ENCODE measurements at places on chromosomes 12 and 14.

- DNase-seq: no peak
Observed at GRCh38 chr12:72300728-72301127, 28.6 kb downstream of the TRHDE start.

DNA sequence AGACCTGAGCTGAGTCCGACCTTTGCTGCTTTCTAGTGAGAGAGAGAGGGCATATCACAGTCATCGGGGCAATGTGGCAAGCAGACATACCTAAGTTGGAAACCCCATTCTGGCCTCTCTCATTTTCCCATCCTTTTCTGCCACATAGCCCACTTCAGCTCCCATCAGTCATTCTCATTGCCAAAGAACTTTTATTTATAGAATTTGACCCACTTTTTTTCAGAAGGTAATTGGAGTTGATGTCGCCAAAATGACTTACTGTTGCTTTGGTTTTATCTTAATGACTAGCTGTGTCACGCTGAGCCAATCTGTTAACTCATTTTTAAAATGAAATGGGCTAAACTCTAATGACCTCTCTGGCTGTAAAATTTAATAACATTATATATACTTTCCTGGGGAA lies 63.9 kb upstream of the RMST start:
- no peak for DNase-seq

DNA sequence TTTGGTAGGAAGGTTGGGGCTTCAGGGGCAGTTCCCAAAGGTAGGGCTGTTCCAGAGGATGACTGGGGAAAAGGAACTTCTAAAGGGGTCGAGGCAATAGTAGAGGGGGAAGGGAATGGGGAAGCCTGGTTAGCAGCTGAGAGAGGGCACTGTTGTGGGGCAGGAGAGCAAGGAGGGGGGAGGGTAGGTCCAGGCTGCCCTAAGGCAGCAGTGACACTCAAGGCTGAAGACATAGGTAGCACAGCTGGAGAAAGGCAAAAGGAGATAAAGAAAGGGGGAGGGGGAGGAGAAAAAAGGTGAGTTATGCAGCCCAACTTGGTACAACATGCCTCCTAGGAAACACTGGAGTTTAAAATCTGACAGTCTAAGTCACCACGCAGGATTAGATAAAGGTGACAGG lies 3.9 kb downstream of the NACA start:
- no peak for DNase-seq

DNA sequence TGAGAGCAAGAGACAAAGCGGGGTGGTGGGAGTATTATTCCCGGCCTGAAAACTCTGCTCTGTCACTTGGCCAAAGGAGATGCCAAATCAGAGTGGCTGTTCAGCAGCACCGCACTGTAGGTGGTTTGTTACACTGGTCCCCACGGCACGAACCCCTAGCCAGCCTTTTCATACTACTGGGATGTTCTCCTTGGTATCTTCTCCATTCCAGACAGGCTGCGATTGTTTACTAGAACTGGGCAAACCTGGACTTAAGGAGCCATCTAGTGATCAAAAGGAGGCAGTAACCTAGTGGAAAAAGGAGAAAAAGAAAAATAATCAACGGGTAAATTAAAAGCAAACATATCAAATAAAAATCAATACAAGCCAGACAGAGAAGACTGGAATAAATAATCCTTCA lies 58.9 kb upstream of the TMTC2 start:
- DNase-seq: no peak

GRCh38 chr12:45575417-45575816 lies 154.1 kb upstream of the ARID2 start:
- no peak for DNase-seq

DNA sequence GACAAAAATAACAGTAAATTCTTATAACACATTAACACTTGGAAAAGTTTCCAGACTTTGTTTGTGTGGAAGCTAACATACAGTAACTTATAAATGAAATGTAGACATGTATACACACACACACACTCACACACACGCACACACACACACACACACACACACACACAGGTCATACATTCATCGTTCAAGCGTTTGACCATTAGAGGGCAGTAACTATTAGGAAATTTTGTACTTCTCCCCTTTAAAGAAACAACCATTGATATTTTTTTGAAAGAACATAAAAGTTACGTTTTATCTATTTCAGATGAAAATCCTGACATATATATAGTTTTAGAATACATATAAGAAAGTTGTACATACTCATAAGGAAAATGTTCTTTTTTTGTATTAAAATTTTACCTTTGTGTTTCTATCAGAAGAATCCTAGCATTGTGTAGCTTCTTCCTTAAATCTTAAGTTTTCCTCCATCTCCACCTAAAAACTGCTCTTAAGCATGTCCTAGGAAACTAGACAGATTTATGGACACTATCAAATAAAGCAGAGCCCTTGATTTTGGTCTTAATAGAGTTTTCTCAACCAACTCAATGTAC lies 29.0 kb downstream of the PTPRQ start:
- DNase-seq: no peak

DNA sequence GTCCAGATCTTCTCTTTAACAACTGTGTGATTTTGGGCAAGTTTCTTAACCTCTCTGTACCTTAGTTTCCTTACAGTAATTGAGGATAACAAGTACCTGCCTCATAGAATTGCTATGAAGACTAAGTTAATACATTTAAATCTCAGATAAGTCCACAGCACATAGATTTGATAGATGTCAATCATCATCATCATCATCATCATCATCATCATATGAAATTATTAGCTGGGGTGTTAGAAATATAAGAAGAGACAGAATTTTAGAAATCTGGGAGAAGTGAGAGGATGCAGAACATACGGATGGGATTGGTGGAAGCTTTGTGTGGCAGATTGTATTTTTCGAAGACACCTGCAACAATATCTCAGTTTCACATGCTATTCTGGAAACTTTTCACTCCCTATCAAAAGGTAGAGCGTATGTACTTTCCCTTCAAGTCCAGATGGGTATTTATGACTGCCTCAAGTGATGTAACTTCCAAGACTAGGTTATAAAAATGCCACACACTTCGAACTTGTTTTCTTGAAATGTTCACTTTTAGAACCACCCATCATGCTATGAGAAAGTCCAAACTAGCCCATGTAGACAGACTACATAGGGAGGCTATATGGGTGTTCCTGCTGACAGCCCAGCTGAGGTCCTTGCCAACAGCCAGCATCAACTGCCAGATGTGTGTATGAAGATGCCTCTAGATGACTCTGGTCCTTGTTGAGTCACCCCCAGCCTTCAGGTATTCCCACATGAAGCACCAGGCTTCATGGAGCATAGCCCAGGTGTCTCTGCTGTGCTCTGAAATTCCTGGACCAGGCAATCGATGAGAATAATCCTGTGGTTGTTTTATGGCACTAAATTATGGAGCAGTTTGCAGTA lies 20.7 kb upstream of the SDR39U1 start:
- no peak for DNase-seq

DNA sequence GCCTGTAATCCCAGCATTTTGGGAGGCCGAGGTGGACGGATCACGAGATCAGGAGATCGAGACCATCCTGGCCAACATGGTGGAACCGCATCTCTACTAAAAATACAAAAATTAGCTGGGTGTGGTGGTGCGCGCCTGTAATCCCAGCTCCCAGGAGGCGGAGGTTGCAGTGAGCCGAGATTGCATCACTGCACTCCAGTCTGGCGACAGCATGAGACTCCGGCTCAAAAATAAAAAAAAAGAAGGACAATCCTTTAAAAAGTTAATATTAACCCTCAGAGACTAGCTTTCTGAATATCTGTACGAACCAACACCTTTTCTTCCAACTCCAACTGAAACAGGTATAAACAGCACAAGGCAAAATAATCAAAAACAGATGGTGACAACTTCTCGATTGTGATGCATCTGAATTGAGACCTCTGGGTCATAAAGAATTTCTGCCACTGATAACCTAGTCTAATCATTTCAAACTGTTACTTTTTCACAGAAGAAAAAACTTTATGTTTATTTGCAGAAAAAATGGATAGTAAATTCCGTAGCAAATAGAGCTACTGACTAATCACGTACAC lies 27.8 kb downstream of the CLIP1 start:
- DNase-seq: no peak

DNA sequence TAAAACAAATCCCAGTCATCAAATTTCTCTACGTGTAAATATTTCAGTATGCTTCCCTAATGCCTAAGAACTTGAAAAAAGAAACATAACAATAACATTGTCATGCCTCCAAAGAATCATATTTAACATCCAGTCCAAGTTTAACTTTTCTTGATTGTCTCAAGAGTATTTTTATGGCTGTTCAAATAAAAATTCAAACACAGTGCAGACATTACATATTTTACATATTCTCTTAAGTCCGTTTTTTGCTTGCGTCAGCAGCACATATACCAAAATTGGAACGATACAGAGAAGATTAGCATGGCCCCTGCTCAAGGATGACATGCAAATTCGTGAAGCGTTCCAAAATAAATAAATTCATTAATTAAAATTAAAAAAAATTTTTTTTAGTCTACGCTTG lies 23.3 kb upstream of the EEA1 start:
- no peak for DNase-seq

DNA sequence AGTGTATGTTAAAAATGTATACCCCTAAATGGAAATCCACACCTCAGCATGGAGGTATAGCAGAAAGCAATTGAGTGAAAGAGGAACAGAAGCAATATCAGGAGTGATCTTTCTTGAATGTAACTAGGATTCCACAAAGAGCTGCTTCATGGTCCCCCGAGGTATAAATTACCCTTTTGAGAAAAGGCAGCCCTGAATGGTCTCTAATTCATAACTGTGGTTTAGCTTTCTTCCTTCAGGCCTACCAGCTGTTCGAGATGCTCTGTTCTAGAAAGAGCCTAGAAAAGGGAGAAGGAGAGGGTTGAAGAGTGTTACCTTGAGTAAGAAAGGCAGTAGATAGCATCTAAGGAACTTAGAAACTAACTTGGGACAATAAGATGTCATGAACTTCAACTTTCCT lies 42.9 kb upstream of the CSRNP2 start:
- DNase-seq: no peak

GRCh38 chr12:57089271-57090245 lies 644 bp downstream of the NAB2 start:
- peak; percentile 67 for DNase-seq

DNA sequence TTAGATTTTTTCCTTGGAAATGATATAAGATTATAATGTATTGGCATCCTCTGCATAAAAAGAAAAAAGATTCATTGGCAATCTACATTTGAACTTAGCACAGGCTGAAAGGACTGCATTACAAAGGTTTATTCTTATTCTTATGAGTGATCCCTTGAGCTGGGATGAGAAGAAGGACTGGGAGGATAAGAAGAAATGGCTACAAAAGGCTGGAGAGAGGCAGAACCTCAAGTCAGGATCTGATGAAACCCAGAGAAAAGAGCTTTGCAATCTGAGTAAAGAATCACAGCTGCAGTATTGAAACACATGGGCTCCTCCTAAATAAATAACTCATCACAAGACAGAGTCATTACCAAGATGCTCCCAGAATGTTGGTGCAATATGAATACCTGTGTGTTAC lies 1635.4 kb upstream of the FLRT2 start:
- no peak for DNase-seq

DNA sequence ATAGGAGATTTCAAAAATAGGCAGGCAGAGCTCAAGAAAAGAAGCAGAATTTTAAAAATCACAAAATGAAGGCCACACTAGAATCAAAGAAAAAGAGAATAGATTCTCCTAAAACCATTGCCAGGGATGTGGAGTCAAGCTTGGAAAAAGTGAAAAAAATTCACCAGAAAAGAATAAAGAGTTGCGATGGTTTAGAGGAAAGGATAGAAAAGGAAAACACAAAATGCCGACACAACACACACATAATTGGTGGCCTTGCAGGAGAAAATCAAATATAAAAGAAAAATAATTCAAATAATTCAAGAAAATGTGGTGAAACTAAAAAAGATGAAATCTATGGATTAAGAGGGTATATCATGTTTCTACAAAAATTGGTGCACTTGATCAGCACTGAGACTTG lies 181.6 kb upstream of the C14orf180 start:
- DNase-seq: no peak

DNA sequence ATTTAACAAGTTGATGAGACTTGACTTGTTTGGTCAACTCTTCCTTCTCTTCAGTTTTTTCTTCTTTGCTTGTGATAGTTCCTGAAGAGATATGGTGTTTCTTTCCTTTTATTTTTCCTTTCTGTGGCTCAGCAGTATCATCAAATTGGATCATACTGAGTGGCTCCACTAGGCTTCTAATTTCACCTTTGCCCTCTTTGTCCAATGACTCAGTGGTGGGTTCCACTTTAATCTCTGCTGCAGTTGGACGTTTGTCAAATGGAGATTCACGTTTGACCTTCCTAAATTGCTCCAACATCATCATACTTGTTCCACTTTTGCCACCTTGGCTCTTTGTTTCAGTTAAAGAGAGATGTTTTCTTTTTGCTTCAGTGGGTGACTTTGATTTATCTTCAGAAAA lies 41.5 kb downstream of the FAM186A start:
- DNase-seq: no peak

- DNase-seq: no peak
Observed at GRCh38 chr12:132243596-132244310, 85.6 kb downstream of the GALNT9 start.

- no peak for DNase-seq
Observed at GRCh38 chr12:40565029-40565633, 127.1 kb upstream of the CNTN1 start.

GRCh38 chr14:74919421-74920165 lies 3.5 kb downstream of the RPS6KL1 start:
- no peak for DNase-seq

- no peak for DNase-seq
Observed at GRCh38 chr12:93990832-93991803, 157.3 kb upstream of the PLXNC1 start.

- no peak for DNase-seq
Observed at GRCh38 chr12:27823038-27823437, 43.0 kb upstream of the MANSC4 start.

DNA sequence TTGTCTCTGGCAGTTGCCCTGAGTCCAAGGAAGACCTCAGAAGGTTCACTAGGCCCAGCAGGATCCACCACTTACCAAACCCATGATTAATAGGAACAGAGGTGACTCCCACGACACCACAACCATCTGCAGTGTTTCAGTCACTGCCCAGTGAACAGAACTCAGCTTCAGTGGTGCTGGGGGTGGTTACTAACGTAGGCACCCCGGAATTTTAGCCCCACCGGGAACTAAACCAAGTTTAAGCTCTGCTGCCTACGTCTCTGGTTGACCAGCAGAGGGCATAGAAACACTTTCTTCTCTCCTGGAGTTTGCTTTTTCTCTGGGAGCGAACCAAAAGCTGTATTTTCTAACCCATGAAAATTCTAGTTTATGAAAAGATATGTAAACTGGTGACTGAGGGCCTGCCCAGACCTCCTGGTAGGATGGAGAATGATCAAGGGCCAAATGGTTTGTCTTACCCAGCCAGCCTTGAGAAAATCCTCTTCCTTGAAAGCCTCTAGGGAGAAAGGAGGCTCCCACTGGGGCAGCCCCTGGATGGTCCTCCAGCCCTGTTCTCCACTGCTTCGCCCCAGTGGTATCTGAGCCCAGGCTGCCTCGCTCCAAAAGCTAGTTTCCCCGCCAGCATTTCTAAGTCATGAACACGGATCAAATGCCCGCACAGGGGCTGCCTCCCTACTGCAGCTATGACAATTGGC lies 379.8 kb downstream of the DPF3 start:
- DNase-seq: no peak

All from activated CD8-positive, alpha-beta memory T cell treated with anti-CD3 and anti-CD28 coated beads, Interleukin-2, amount 50 U/mL, for 4 hours (primary cell).